ENCODE measurements at places on chromosomes 16 and 17.

DNA sequence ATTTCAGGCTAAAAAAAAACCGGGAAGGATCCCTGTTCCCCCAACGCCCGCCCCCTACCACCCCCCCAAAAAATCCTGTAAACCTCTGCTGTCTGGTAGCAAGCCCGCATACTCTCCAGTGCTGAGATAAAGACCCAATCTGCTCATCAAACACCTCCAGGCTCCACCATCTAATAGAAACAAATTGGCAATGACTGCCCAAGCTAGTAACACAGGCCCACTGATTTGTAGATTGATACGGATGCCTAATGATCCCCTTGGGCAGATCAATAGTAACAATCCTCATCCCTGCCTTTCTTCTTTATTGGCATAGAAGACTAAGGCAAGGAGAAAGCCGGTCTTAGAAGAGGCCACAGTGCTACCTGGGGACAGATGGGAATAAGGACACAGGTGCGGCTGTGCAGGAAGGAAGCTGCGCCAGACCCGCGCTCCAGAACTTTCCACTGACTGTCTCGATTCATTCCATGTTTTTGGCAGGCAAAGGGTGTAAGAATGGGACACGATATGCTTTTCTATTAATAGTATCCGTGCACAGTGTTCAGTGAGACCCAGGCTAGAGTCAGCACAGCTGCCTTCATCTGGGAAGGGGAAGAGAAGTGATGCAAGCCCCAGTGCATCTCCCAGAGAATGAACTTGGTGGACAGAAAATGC is 407.6 kb upstream of the PSMD7 start:
- DNase-seq, result no peak

GRCh38 chr16:52022177-52022576 is 524.8 kb downstream of the TOX3 start:
- no peak for DNase-seq

DNA sequence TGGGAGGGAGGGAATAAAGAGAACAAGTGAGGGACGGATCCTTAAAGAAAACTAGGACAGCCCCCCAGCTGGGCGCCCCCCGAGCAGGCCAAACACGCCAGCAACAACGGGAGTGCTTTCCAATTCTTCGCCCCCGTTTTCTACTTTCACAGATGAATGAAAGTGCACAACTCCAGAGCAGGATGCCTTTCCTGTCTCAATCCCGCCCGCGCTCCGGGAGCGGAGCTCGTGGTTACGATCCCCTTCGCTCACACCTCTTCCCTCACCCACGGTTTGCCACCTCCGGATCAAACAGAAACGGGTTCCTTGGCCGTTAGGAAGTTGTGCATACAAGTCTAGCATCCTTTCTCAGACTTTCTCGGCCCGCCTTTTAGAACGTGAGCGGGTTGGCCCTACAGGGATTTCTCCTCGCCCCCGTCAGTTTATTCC is 680 bp downstream of the SKA2 start:
- peak; percentile 52 for DNase-seq

DNA sequence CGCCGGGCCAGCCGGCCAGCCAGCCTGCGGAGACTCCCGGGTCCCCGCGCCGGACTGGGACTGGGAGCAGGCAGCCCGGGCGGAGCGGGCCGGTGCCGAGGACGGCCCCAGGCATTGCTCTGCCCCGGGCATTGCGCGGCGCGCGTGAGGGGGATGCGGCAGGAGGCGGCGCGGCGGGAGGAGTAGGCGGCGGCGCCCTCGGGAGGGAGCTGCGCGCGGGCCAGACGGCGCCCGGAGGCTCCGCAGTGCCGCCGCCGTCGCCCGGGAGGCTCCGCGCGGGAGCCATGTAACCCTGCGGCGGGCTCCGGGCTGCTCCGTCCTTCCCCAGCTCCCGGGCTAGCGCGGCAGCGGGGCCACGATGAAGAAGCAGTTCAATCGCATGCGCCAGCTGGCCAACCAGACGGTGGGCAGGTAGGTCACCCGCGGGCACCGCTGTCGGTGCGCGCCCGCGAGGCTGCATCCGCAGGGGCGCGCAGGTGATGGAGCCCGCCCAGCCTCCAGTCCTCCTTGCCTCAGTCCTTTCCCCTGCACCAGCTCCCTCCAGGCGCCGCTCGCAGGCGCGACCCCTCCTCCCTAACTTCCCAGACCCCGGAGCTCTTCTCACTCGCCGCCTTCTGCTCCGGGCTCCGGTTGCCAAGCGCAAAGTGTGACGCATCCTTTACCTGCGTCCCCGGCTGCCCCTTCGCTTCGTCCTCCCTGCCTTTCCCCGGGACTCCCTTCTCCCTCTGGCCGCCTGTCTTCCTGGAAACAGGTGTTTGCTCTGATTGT is at the start of gene ARHGAP44:
Gene ARHGAP44 (plus strand): TSS at position 18 of the 768 bp plus-strand sequence. CDS start 341 bp downstream, at position 359.
- no peak for DNase-seq

DNA sequence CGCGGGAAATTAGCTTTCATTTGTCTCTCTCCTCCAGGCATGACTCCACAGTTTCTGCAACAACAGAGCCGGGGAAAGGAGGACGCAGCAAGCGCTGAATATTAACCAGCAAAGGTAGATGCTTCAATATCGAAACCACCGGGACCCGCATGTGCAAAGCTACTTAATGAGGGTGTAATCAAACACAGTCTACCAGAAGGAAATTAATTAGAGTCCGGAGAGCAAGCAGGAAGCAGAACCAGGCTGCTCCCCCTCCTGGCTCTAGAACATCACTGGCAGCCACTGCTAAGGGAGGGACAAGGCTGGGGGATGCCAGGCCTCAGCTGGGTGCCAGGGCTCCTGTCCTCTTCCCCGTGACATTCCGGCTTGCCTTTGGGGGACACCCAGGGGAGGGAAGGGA is 21.7 kb downstream of the LRRC75A start:
- DNase-seq, result no peak

DNA sequence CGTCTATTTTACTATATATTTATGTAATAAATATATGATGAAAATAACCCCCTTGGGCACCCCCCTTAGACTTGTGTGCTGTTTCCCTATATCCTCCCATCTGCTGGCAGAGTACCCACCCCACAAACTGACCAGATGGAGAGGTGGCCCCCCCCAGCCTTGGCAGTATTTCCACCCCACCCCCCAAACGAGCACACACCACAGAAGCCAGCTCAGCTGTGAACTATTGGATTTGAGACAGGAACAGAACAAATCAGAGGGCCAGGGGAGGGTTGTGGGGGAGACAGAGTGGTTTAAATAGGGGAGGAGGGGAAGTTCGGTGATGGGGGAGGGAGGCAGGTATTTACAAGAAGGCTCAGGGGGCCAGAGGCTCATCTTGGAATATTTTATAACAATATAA is 7.8 kb downstream of the NR1D1 start:
- DNase-seq, result no peak

- no peak for DNase-seq
Observed at GRCh38 chr17:73268582-73269328, 7.1 kb upstream of the CPSF4L start.

GRCh38 chr17:74777901-74778515 is 1.9 kb upstream of the NAT9 start:
- no peak for DNase-seq

GRCh38 chr17:75767881-75768280 is 2.9 kb upstream of the GALK1 start:
- DNase-seq, result no peak

- DNase-seq, result no peak
Observed at GRCh38 chr16:77219437-77219836, 20.2 kb downstream of the SYCE1L start.

- DNase-seq, result no peak
Observed at GRCh38 chr16:86700046-86700945, 121.9 kb downstream of the FOXL1 start.

DNA sequence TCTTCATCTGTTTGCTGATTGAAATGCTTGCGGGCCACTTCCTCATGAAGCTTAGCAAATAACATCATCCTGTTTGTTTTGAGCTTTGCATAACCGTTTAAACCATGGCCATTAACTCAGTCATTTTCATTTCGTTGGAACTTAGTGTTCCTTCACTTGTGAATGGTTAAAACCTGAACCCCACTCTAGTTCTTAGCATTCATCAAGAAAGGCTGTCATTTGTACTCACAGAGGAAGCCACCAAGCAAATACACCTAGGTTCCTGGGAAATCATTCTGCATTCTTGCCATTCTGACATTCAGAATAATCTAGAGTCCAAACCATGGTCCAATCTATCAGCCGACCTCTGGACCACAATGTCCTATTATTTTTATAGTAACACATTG is 8.4 kb upstream of the TAT start:
- no peak for DNase-seq

DNA sequence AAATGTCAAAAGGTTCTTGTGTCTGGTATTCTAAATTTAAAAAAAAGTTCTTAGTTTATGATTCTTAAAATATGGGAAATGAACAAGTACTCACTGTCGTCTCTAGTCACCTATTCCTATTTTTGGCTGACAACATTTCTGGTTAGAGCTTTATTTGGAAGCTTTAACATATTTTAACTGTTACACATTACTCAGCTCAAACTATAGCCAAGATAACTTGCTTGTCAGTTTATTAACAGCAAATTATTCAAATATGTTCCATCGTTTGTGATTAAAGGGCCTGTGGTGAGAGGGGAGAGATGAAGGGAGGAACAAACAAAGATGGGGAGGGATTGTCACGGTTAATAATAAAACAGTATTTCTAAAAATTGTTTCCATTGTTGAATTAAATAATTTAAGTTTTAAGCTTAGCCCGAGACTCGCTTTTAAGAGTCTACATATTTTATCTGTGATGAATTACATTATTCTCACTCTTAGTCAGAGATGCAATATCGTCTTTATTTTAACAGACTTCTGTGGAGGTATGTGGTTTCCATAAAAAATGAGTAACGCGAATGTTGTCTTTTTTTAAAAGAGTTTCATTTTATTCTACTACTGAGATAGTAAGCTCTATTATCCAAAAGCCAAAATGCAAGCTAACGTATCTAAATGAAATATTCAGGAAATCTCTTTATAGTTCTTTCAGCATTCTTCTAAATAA is 321.9 kb upstream of the PMFBP1 start:
- no peak for DNase-seq

GRCh38 chr17:68640242-68640989 is 39.2 kb upstream of the FAM20A start:
- DNase-seq, result no peak

GRCh38 chr16:48064971-48065370 is 90.8 kb downstream of the ABCC12 start:
- no peak for DNase-seq

- no peak for DNase-seq
Observed at GRCh38 chr17:54882371-54882770, 18.3 kb upstream of the TOM1L1 start.

GRCh38 chr17:66073384-66073783 is 118.5 kb downstream of the CEP112 start:
- DNase-seq, result no peak

DNA sequence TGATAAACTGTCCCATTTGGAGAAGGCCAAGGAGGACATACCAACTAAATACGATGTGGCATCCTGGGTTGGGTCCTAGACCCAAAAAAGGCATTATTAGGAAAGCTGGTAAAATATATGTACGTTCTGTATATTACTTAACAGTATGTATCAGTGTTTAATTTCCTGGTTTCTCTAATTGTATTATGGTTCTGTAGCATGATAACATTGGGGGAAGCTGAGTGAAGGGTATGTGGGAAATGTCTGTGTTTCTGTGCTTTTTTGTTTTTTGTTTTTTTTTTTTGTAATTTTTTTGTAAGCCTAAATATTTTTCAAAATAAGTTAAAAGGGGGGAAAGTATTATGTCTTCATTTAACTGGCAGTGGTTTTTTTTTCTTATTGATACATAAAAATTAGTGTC is 21.5 kb upstream of the NDRG4 start:
- DNase-seq, result no peak

DNA sequence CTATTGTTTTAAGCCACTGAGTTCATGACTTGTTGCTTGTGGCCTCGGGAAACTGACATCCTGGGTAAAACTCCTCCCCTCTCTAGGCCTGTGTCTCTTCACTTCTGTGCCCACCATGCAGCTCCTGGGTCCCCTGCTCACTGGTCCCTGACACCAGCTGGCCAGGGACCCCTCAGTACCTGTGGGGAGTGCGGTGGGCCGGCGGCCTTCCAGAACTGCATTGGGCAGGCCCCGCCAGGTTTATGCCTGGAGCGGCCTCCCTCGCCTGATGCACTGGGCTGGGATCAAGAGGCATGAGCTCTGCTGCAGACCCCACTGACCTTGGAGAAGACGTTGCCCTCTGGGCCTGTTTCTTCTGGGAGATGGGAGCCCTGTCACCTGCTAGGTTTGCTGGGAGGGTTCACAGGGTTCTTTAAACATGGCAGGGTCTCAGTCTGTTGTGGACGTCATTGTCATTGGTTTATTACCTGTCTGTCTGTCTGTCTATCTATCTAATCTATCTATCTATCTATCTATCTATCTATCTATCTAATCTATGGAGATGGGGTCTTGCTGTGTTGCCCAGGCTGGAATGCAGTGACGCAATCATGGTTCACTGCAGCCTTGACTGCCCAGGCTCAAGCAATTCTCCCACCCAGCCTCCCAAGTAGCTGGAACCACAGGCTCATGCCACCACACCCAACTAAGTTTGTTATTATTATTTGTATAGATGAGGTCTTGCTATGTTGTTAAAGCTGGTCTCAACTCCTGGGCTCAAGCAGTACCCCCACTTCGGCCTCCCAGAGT is 21.5 kb upstream of the RMI2 start:
- DNase-seq, result no peak

- no peak for DNase-seq
Observed at GRCh38 chr16:74186561-74186971, 110.0 kb upstream of the PSMD7 start.

DNA sequence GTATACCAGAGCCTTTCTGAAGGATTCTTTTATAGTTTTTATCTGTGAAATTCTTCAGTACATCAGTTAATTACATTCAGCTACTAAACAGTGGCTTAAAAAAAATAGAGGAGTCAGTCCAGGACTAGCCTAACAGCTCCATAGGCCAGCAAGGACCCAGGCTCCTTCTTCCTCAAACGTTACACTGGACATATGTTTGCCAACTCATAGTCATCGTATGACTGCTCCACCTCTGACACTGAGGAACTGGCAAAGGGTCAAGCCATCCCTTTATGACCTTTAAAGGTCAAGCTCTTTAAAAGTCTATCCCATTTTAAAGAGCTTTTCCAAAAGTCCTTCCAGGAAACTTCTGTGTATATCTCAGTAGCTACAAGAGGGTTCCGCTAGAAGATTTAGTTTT is 36.6 kb downstream of the PHLPP2 start:
- DNase-seq, result no peak

DNA sequence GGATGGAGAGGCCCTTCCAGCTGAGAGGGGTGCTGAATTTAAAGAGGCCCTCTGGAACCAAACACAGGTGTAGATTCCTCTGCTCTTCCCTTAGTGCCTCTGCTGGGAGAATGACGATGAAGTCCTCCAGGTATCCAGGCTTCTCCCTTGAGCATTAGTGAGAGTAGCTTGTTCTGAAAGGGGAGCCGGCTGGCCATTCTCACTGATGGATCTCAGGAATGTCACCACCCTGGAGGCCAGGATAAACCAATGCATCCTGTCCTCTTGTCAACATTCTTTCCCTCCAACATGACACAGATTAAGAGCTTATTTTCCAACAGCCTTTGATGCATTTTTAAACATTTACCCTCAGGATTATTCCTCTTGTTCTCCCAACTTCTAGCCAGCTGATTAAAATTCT is 325.5 kb downstream of the CA10 start:
- DNase-seq, result no peak

GRCh38 chr16:2459647-2460390 is at the start of gene TEDC2:
TEDC2 (plus strand) TSS chr16:2460109; CDS start chr16:2460145, 36 bp downstream.
- DNase-seq, result peak; percentile 91
